Occipital lobe (tissue), 3 donors: ENCODE measurements at places on chromosomes 7 and 10. TPM values are rescaled to one million over a fixed set of nuclear protein-coding genes. Genes with fewer than 3 reads are reported as not detected.

The NCAPG2 gene
- total RNA-seq: 14.3 TPM

DNA sequence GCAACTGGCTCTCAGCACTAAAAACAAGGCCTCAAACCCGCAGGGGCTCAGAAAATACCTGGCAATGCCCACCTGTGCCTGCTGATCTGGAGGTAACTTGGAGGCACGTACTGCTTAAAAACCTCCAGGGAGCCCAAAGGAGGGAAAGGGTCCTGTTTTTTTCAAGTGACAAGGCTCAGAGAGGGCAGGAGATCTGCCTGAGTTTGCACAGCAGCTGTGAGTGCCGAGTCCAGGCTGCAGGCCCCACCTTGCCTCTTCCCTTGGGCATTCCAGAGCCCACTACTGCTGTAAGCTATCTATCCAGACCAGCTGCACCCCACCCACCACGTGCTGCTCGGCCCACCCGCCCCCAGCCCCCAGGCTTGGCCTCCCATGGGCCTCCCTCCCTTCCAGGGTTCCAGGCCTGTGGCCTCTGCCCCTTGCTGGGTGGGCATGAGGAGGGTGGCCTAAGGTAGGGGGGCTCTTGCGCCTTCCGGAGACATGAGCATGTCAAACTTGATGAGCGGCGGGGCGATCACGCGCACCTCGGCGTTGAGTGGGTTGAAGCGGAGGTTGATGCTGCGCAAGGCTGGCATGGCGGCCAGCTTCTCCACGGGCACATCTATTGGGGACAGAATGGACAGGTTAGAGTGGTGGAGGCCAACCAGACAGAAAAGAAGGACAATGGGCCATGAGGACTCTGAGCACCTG is 17.2 kb upstream of the NPFFR1 start:
- no peak for DNase-seq

DNA sequence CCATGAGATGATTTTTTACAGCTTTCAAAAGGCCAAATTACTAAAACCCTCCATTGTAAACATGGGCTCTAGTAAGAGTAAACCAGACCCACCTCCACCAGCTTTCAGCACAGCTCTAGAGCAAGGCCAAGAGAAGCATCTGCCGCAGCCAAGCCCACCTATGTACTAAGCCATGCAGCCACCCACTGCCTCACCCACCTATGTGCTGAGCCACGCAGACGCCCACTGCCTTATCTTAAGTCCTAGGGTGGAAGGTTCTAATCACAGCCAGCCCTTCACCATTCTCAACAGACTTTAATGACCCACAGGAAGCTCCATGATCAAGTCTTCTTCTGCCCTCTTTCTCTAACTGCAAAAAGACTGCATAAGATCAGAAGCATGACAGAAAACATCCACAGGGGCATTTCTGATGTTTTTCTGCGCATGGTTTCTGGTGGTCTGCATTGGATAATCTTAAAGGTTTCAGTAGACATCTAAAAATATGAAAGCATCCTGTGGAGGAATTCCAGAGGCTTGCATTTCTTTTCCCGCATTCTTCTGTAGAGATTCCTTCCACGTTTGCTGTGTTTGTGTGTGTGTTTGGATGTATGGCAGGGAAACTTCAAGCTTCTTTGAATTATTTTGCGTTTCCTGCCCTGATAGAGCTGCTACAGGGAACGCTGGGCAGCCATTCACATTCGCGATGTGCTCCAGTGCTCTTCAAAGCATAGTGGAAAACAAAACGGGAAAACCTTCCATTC is 286.1 kb upstream of the KLF6 start:
- DNase-seq: no peak

GRCh38 chr7:117325836-117326235 is 3.0 kb upstream of the WNT2 start:
- no peak for DNase-seq

GRCh38 chr7:134284952-134285351 is 31.8 kb downstream of the SLC35B4 start:
- no peak for DNase-seq

GRCh38 chr10:11609492-11610093 is 1.9 kb downstream of the USP6NL start:
- no peak for DNase-seq

- DNase-seq: no peak
Observed at GRCh38 chr10:126716366-126716765, 45.9 kb upstream of the C10orf90 start.

The MINDY4 gene
- 5.3 TPM for total RNA-seq

The GOT1 gene
- 16.4 TPM for total RNA-seq

DNA sequence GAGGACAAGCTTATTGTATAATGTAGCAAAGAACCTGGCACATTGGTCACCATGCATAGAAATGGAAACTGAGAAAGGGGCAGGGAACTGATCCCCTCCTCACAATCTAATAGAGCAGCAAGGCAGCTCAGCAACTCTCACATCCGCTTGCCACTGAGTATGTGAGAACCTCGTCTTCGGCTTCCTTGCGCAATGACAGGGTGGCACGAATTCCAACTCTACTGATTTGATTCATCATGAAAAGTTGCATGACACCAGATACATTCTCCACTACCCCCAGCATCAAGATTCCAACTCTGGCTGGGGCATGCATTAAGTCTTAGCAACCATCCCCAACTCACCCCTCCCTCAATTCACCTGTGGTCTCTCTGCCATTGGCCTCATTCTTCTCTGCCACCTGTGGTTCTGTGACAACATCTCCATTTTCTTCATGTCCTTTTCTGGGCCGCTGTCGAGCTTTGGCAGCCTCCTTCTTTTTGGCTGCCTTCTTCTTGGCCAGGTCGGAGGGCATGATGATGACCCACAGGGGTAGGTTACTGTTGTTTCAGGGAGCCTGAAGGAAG is 976 bp downstream of the ABCF2 start:
- DNase-seq: no peak

The TMEM130 gene
- 3.6 TPM for total RNA-seq

DNA sequence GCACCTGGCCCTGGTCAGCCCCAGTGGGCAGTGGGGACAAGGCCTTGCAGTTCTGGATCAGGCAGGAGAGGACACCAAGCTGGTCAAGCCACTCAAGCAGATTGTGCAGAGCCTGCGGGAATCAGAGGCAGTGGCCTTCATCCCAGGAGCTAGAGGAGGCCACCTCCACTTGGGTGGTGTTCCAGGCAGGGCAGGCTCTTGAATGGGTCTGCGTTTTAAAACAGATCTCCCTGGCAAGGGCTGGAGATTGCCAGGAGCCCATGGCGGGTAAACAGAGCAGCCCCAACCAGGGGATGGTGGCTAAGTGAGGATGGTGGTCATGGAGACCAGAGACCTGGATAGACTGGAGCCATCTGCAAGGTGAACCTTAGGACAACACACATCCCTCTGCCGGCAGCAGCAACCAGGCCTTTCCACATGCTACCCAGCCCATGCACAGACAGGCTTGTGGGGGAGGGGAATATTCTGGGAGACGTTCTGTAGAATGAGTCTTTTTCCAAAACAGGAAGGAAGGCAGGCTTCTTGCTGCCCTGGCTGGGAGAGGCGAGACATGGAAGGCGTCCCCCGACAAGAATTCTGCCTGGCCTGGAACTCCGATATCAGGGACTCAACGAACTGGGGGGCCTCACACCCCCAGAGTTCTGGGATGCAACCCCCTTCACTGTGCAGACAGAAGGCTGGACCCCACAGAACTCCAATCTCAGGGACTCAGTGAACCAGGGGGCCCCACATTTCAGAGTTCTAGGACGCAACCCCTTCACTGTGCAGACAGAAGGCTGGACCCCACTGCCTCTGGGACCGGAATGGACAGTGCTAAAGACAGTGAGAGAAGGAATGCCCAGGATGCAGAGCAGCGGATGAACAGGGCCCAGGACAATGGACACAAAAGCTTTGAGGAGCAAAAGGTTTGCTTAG is 264.8 kb downstream of the PTPRN2 start:
- no peak for DNase-seq

The PTTG1IP2 gene
- total RNA-seq: not detected

The TRIM73 gene
- 2.8 TPM for total RNA-seq

The GALNT17 gene
- 13.3 TPM for total RNA-seq

The PRPS1L1 gene
- not detected for total RNA-seq

- no peak for DNase-seq
Observed at GRCh38 chr10:114430688-114431413, 26.5 kb upstream of the AFAP1L2 start.

The MYOZ1 gene
- total RNA-seq: 0.78 TPM

DNA sequence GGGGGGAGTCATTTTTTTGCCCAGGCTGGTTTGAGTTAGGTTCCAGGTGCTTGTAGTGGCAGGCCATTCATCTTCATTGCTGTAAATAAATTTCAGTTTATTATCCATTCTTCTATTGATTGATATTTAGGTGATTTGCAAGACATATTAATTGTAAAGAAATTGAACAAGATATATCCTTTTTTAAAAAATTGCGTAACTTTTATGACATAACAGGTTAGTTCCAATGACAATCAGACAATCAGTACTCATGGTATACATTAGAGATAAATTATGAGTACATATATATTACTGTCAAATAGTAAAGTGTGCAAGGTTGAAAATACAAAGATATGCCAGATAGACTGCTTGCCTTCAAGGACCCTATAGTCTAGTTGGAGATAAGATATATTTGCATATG is 92.2 kb upstream of the GLCCI1 start:
- DNase-seq: no peak

DNA sequence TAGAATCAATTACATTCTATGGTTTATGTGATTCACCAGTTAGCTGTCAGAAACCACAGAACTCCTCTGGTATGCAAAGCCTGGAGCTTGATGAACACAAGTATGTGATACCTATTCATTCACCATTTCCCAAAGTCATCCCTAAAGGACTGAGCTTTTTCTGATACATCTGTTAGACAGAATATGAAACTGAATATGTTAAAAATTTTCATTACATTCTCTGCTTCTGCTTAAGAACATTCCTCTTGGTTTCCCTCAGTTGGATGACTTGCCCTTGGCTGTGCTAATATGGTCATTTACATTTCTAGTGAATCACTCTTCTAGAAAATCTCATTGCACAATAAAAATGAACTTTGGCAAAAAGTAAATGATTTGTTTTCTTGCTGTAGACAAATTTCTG is 10.8 kb upstream of the PON1 start:
- no peak for DNase-seq

- peak; percentile 23 for DNase-seq
Observed at GRCh38 chr10:95517536-95518454, 43.4 kb downstream of the SORBS1 start.

The THSD7A gene
- 41.0 TPM for total RNA-seq

GRCh38 chr7:44097064-44097932 is 6.8 kb upstream of the AEBP1 start:
- DNase-seq: no peak

- no peak for DNase-seq
Observed at GRCh38 chr10:117360994-117361667, 14.1 kb downstream of the PDZD8 start.

GRCh38 chr10:61643316-61643751 is 19.4 kb upstream of the CABCOCO1 start:
- no peak for DNase-seq

The MKI67 gene
- total RNA-seq: 1.7 TPM

- peak; percentile 76 for DNase-seq
Observed at GRCh38 chr7:100675581-100676350, 2.2 kb downstream of the GNB2 start.

The ST8SIA6 gene
- 16.2 TPM for total RNA-seq

GRCh38 chr7:36203071-36203790 is 50.2 kb downstream of the EEPD1 start:
- DNase-seq: no peak

- DNase-seq: no peak
Observed at GRCh38 chr7:96718107-96719003, 8.7 kb upstream of the SEM1 start.

- DNase-seq: no peak
Observed at GRCh38 chr7:158028290-158028941, 559.2 kb downstream of the PTPRN2 start.

DNA sequence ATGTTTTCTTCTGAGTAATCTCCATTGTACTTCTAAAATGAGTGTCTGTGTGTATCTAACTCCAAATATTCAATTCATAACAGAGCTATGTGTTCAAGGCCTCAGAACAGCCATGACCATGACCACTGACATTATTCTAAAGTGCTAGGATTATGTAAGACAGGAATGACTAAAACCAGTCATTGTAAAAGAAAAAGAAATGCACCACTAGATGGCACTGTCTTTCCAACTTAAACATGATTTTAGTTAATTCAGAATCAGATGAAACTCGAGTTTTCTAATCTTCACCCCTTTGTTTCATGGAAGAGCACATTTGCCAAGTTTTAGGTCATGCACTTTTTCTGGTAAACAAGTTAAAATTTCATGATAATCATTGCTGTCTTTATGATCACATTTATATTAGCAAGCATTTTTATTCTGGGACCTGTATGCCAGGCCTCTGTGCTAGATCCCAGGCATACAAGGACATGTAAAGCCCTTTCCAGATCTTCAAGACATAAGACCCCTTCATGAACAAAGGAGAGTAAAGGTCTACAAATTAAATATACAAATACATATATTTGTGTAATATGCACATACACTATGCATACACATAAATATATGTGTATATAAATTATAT is 26.1 kb upstream of the RSU1 start:
- DNase-seq: no peak

The FZD8 gene
- total RNA-seq: 21.2 TPM

The SPDYE2 gene
- total RNA-seq: not detected

- no peak for DNase-seq
Observed at GRCh38 chr10:13414855-13415254, 66.8 kb upstream of the SEPHS1 start.

The SMO gene
- total RNA-seq: 8.7 TPM

DNA sequence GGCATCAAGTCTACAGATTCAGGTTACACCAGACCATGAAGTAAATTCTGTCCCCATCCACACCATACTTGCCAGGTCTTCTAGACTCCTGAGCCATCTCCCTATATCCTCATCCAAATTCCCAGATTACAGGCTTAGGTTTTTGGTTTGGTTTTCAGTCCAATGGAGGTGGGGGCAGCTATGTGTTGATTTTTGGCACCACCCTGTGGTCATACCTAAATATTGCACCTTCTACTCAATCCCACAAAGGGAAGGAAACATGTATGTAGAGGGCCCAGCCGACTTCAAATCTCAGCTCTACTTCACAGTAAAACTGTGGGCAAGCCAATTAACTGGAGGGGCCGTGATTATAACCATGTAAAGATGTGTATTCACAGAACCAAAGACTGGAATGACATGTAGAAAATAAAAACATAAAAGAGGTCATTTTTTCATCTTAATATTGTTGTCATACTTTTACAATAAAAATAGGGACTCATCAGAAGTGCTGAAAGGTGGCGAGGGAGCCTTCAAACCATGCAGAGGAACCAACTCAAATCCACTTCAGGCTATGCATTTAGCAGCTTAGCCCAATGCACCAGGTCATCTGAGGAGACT is 19.8 kb downstream of the ERCC6 start:
- no peak for DNase-seq

- DNase-seq: no peak
Observed at GRCh38 chr10:128967980-128968756, 498.9 kb upstream of the MGMT start.

GRCh38 chr10:83592337-83592935 is 546.9 kb upstream of the GHITM start:
- no peak for DNase-seq

The BTBD16 gene
- not detected for total RNA-seq

GRCh38 chr7:142380069-142380468 is 122.2 kb upstream of the PRSS58 start:
- DNase-seq: no peak
